ENCODE measurements at places on chromosomes 6 and 20.
A peak's percentile ranks its signal among the peaks of the same experiment; 100 is the strongest.

DNA sequence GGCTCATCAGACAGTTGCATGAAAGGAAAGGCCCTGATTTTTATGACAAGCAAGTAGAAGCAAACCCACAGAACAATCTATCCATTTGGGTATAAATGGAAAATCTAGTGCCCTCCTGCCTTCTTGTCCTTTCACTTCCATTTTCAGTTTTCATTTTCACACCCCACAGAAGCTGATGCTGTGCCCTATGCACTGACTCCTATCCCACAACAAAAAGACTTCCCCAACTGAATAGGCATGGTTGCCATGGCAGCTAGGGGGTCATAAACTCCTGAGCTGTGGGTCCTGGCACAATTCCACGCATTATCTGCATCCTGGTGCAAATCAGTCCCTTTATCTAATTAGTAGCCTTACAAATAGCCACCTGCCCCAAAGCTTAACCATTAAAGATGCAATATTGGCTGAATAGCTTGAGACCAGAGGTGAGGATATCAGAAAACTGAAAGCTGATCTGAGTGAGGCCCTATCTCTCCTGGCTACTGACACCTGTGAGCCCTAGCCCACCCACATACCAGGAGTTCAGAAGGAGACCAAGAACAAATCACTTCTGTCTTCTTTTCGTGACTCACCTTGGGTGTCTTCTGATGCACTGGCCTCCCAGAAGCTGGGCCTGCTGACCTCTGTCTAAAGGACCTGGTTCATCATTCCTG is 34.9 kb upstream of the HEY2 start:
- peak overlapping the region; percentile 17 for H3K4me3 ChIP-seq
- DNase-seq: peak; percentile 84
- no peaks in the 10 kb centered on the region for H3K36me3 ChIP-seq
- H3K4me1 ChIP-seq: peaks cover 28% of the 10 kb centered on the region

- H3K27ac ChIP-seq: no peak overlapping the region
- no peak overlapping the region for H3K4me3 ChIP-seq
- H3K4me1 ChIP-seq: no peaks in the 10 kb centered on the region
- no peak for DNase-seq
- no peaks in the 10 kb centered on the region for H3K27me3 ChIP-seq
Observed at GRCh38 chr6:80789912-80790570, 683.6 kb downstream of the BCKDHB start.

GRCh38 chr6:142395266-142395665 is 93.5 kb downstream of the ADGRG6 start:
- H3K4me3 ChIP-seq: no peak overlapping the region
- H3K36me3 ChIP-seq: no peaks in the 10 kb centered on the region
- DNase-seq: no peak
- no peaks in the 10 kb centered on the region for H3K27me3 ChIP-seq

- no peaks in the 10 kb centered on the region for H3K27me3 ChIP-seq
- no peak overlapping the region for H3K4me3 ChIP-seq
- peak; percentile 61 for DNase-seq
- H3K36me3 ChIP-seq: no peaks in the 10 kb centered on the region
- peaks cover 13% of the 10 kb centered on the region for H3K4me1 ChIP-seq
- no peak overlapping the region for H3K27ac ChIP-seq
Observed at GRCh38 chr20:48760403-48760983, 67.3 kb downstream of the PREX1 start.

DNA sequence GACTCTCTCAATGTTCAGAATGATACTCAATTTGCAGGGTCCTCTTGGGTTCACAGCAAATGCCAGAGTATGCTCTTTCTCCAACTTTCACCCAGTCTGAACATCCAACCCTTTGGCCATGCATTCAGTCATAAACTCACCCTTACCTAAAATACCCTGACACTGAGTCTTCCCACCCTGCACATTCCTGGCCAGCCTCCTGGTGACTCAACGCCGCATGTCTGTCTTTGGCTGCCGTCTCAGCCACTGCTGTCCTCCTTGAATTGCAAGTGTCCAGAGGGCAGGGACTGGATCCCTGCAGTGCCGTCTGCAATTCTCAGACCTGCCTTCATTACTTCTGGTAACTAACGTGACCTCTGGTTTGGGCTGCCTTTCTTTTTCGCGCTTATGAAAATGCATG is 593.4 kb downstream of the QKI start:
- no peaks in the 10 kb centered on the region for H3K4me1 ChIP-seq
- no peaks in the 10 kb centered on the region for H3K27me3 ChIP-seq
